ENCODE measurements at places on chromosomes 2 and 18. TPM values are rescaled to one million over a fixed set of nuclear protein-coding genes. Genes with fewer than 3 reads are reported as not detected.

GRCh38 chr2:100921685-100922161 lies 80.4 kb upstream of the RPL31 start:
- ATAC-seq: peak; percentile 97

- ATAC-seq: no peak
These were observed 211.9 kb downstream of the MYCN start for GRCh38 chr2:16152071-16152927.

DNA sequence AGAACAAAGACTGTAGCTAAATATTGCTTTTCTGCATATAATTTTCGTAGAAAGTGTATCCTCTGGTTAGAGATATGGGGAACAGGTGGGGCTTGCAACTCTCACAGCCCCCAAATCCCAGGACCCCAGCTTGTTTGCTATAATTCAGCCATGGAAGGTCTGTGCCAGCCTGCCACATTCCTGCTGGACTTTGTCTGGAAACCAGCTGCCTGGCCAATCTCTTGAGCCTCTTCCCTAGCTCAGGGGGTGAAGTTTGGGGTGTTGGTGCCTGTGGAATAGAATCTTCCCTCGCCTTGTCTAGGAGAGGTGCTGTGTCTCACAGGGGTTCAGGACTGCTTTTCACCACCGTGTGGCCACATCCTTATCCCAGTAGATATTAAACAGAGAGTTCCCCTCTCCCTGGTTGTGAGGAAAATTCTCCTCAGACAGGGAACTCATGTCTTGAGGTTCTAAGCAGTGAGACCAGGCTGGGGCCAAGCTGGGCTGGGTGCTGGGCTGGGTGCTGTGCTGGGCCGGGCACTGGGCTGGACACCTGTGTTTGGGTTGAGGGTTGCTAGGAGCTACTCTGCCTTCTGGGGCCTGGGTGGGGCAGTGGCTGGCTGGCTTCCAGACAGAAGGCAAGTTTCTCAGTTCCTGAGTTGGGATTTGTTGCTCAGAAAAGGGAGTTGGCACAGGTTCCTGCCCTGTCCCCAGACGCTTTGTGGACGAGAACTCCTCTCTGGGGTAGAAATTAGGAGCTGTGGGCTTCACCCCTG lies 12.3 kb downstream of the TOGARAM2 start:
- ATAC-seq: peak; percentile 50

GRCh38 chr2:119719261-119719627 lies 40.2 kb downstream of the TMEM177 start:
- no peak for ATAC-seq

GRCh38 chr2:130358420-130359350 lies 2.8 kb downstream of the PTPN18 start:
- no peak for ATAC-seq

The PSD4 gene
- 3.1 TPM for total RNA-seq

Data from motor neuron (in vitro differentiated cells).